ENCODE measurements at places on chromosomes 6 and 20.

DNA sequence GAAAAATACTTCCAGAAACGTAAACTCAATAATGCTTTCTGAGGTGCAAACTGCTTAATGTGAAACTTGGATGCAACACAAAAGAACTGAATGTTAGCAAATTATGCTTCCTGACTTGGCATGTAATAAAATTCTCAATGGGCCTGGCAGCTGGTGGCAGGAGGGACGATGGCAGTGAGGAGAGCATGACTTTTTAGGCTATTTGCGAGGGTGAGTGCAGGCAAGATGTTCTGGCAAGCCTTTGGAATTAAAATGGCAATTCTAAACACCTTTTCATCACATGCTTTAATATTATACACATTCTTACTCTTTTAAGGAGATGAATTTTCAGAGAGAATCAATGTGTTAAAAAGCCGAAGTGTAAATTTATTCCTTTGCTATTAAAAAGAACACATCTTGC is 224.8 kb upstream of the CDH4 start:
- DNase-seq, result no peak

- DNase-seq, result no peak
These were observed 64.1 kb upstream of the BEND6 start for GRCh38 chr6:56890683-56891429.

- DNase-seq, result no peak
These were observed 86.1 kb downstream of the PREX1 start for GRCh38 chr20:48741669-48742068.

GRCh38 chr20:33858666-33859065 is 47.5 kb downstream of the CHMP4B start:
- DNase-seq, result no peak

- DNase-seq, result no peak
These were observed 109.7 kb downstream of the LRFN2 start for GRCh38 chr6:40477246-40478126.

DNA sequence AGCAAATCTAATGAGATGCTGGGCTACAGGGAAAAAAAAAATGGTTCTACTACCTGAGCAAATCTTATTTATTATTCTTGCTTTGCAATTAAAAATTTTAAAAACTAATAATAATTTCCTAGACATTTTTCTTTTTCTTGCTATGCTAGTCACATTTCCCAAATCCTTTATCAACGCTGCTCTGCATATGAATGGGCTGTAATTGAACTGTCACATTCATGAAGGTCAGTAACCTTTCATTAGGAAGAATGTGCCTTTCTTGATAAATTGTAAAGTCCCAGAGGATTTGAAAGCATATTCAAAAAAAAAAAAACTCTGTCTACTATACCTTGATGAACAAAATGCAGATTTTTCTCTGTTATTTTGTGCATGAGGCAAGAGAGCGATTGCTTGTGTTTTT is 538.7 kb upstream of the ID4 start:
- DNase-seq, result no peak

- no peak for DNase-seq
These were observed 546.1 kb upstream of the MAN1A1 start for GRCh38 chr6:119895626-119896025.

- DNase-seq, result no peak
These were observed 22.1 kb upstream of the CD83 start for GRCh38 chr6:14095437-14095836.

- no peak for DNase-seq
These were observed 124.7 kb upstream of the KCNQ5 start for GRCh38 chr6:72497186-72497585.

GRCh38 chr20:32573167-32573851 is 11.8 kb downstream of the NOL4L start:
- DNase-seq, result no peak

- no peak for DNase-seq
These were observed 92.9 kb downstream of the TFAP2C start for GRCh38 chr20:56722042-56722441.

Data from activated T-cell treated with anti-CD3 and anti-CD28 coated beads for 24 hours (primary cell).